Activated CD4-positive, alpha-beta memory T cell treated with anti-CD3 and anti-CD28 coated beads, Interleukin-2, amount 10 ng/mL, durations not matched to agents 7 days and 5 days (primary cell): ENCODE measurements at places on chromosomes 4 and X. TPM values are rescaled to one million over a fixed set of nuclear protein-coding genes. Genes with fewer than 3 reads are reported as not detected.
A peak's percentile ranks its signal among the peaks of the same experiment; 100 is the strongest.

DNA sequence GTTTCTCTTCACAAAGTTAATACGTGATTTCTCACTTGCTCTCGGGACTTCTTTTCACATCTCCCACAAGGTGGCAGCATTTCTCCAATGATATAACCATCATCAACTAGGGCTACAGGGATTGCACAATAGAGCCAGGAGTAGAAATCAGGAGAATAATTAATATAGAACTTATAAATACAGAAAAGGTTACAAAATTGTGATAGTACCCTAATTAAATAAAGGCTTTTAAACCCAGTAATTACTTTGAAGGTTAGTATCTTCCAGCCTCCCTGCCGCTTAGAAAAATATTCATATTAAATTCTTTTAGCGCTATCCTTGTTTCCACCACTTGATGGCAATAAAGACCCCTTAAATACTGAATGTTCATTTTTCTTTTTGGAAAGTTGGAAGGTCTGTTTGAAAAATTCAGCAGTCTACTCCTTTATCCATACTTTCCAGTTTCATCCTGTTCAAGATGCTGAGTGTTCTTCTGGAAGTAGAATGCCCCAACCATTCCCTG lies 65.8 kb downstream of the RASGEF1B start:
- peaks cover 5% of the 10 kb centered on the region for H3K4me1 ChIP-seq
- no peak overlapping the region for H3K27ac ChIP-seq
- no peak overlapping the region for H3K4me3 ChIP-seq
- no peaks in the 10 kb centered on the region for H3K36me3 ChIP-seq
- H3K27me3 ChIP-seq = no peaks in the 10 kb centered on the region

DNA sequence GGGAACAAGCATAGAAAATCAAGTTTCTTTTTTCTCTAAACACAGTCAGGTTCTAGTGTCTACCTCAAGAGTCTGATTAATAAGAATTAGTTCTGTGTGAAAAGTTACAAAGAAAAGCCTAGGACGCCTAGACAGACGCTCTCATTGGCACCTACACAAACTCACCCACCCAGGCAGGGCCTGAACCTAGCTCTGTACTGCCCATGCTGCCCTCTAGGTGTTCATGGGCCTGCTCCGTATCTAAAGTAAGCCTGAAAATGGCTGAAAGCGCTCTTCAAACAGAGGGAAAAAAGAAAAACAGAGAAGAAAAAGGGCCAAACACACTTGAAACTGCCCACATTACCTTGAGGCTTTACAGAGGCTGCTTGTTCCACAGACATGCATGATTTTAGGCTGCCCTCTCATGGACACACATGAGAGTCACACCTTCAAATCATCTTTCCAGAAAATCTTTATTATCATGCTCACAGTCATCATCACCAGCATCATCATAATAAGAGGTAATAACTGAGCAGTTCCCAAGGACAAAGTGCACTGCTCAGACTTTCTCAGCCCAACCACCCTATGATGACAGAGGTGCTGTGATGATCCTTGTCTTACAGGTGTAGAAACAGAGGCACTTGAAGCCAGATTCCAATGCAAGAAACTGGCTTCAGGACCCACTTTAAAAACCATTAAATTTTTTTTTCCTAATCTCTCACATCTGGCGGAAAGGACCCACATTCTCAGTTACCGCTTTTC lies 49.6 kb downstream of the MAP7D2 start:
- DNase-seq = peak; percentile 18
- H3K36me3 ChIP-seq = no peaks in the 10 kb centered on the region
- no peaks in the 10 kb centered on the region for H3K4me1 ChIP-seq
- H3K27ac ChIP-seq = no peak overlapping the region

DNA sequence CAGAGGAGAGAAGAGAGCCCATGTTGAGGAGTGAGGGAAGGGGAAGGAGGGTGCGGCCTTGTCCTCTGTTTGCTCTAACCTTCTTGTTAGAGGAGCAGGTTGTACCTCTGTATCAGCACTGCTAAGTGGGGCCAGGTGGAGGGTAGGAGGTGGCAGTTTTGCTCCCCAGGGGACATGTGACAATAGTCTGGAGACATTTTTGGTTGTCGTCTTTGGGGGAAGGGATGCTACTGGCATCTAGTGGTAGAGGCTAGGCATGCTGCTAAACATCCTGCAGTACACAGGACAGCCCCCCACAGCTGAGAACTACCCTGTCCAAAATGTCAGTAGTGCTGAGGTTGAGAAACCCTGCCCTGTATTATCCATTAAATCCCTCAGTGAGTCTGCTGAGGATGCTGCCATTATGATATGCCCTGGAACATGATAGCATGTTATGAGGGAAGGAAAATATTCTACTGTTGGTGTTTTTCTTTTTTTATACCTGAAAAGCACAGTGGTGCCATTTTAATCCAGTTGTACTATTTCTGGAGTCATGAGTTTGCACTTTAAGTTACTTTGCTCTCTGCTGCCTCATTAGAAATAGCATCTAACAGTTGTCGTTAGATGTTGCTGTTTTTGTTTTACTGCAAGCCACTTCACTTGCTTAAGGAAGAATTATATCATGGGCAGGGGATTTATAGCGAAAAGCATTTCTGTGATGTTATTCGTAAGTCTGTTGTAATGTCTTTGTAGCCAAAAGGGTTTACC lies 90.6 kb downstream of the LRP2BP start:
- no peaks in the 10 kb centered on the region for H3K27me3 ChIP-seq
- H3K4me3 ChIP-seq = no peak overlapping the region
- no peak overlapping the region for H3K27ac ChIP-seq

The NLGN3 gene
- total RNA-seq = 1.2 TPM

The GNPDA2 gene
- total RNA-seq = 11.1 TPM

GRCh38 chr4:9899306-9900055 lies 118.0 kb downstream of the DRD5 start:
- H3K27ac ChIP-seq = no peak overlapping the region
- H3K4me3 ChIP-seq = no peak overlapping the region
- H3K4me1 ChIP-seq = no peaks in the 10 kb centered on the region
- H3K36me3 ChIP-seq = no peaks in the 10 kb centered on the region

The PABPC4L gene
- not detected for total RNA-seq

DNA sequence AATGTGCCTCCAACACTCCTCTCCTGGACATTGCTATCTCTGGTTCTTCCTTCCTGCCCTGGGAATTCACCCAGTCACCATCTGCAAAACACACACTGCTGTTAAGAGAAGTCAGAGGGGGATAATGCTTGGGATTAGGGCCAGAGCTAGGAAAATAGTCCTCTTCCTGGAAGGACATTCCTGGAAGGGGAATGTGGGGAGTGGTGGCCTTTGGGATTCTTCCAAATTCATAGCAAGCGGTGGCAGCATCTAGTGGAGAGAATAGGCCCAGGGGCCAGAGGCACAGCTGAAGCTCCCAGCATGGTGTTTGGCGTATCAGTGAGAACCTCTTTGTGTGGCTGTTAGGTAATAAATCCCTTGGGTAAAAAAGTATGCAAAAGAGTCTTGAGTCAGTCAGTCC lies 34.3 kb downstream of the SHROOM4 start:
- no peak for DNase-seq
- H3K27ac ChIP-seq = no peak overlapping the region
- no peaks in the 10 kb centered on the region for H3K36me3 ChIP-seq
- H3K4me1 ChIP-seq = no peaks in the 10 kb centered on the region

The RTL3 gene
- not detected for total RNA-seq

DNA sequence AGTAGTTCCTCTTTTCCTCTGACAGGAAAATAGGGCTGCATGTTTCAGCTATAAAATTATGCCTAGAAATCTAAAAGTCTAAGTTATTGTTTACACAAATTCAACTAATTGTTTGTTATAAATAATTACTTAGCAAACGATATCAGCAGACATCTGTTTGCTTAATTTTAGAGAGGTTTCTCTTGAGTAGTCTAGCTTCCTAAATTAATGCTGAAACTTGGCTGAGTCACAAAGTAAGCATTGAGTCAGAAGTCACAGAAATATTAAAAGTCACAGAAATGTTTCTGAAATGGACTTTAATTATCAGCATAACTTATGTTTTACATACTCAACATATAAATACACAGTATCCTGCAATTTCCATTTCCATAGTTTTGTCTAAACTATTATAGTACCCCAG lies 1044.0 kb downstream of the CCSER1 start:
- no peak overlapping the region for H3K4me3 ChIP-seq
- no peak overlapping the region for H3K27ac ChIP-seq
- H3K4me1 ChIP-seq = no peaks in the 10 kb centered on the region
- H3K27me3 ChIP-seq = no peaks in the 10 kb centered on the region

GRCh38 chrX:39809331-39809730 lies 288.4 kb downstream of the BCOR start:
- peaks cover 3% of the 10 kb centered on the region for H3K27me3 ChIP-seq
- no peak overlapping the region for H3K4me3 ChIP-seq
- peaks cover 1% of the 10 kb centered on the region for H3K4me1 ChIP-seq
- H3K27ac ChIP-seq = no peak overlapping the region

GRCh38 chrX:70079870-70080269 lies 17.6 kb downstream of the OTUD6A start:
- H3K4me3 ChIP-seq = no peak overlapping the region
- no peaks in the 10 kb centered on the region for H3K36me3 ChIP-seq
- no peak for DNase-seq
- H3K27ac ChIP-seq = no peak overlapping the region
- H3K4me1 ChIP-seq = no peaks in the 10 kb centered on the region
- peaks cover 1% of the 10 kb centered on the region for H3K27me3 ChIP-seq

The SLC9B1 gene
- total RNA-seq = 2.3 TPM

DNA sequence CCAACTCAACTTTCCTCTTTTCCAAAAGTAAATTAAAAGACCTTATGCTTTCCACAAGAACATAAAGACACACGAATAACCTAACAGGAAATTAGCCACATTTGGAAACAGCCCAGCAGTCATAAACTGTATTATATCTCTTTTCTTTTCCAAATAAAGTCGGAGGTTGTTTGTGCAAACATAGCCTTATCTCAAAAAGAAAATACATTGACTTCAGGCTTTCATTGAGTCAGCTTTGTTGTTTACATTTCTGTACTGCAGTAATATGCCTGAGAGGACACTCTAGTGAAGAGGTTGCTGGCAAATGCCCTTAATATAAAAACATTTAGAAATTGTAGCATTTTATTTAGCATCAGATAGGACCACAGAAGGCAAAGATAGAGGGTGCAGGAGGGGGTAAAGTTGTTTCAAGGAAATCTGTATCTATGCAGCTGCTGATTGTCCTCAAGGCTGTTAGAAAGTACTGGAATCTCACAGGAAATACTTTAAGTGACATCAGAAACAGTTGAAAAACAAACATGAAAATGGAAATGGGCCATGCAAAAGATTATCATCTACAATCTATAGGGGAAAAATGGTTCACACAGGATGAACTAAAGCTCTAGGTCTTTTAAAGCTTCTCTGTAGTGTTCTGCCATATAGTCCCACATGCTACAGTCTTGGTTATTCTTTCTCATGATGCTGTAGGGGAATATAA lies 14.5 kb downstream of the LNX1 start:
- peaks cover 3% of the 10 kb centered on the region for H3K27me3 ChIP-seq
- H3K27ac ChIP-seq = no peak overlapping the region
- no peaks in the 10 kb centered on the region for H3K4me1 ChIP-seq
- DNase-seq = no peak

DNA sequence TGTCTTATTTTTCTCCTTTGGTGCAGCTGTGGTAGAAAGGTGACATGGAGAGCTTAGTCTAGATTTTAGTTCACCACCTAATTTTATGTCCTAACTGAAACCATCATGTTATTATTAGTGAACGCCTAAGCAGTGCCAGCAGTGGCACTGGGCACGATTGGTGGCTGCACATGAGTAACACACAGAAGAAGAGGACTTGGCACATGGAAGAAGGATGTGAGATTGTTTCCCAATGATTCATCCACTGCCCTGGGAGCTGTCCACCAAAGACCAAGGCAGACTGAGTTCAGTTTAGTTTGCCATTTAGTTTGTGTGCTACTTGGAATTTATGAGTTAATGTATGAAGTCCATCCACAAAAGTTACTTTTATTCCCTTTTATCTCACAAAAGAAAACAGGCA lies 68.1 kb upstream of the NAP1L5 start:
- H3K36me3 ChIP-seq = no peaks in the 10 kb centered on the region
- no peak overlapping the region for H3K27ac ChIP-seq
- DNase-seq = no peak
- H3K4me3 ChIP-seq = no peak overlapping the region

The TEX13C gene
- total RNA-seq = not detected

The GAGE2A gene
- total RNA-seq = not detected

GRCh38 chr4:39568805-39569204 lies 41.6 kb upstream of the UGDH start:
- no peak for DNase-seq
- no peaks in the 10 kb centered on the region for H3K27me3 ChIP-seq
- H3K4me1 ChIP-seq = peaks cover 7% of the 10 kb centered on the region
- H3K36me3 ChIP-seq = peaks cover 9% of the 10 kb centered on the region

DNA sequence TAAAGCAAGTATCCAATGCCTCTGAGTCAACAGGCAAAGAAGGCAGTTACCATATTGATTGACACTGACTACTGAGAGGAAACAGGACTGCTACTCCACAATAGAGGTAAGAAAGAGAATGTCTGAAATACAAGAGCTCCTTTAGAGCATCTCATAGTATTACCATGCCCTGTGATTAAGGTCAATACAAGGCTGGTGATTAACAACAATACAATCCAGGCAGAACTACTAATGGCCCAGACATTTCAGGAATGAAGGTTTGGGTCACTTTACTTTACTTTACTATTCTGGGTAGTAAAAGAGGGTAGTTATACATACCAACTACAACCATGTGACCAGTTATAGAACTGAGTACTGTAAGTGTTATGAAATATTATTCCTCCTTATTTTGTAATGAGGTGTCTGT lies 44.5 kb downstream of the BRWD3 start:
- no peaks in the 10 kb centered on the region for H3K27me3 ChIP-seq
- peaks cover 23% of the 10 kb centered on the region for H3K36me3 ChIP-seq
- H3K4me1 ChIP-seq = peaks cover 20% of the 10 kb centered on the region
- no peak overlapping the region for H3K27ac ChIP-seq
